ENCODE measurements at places on chromosomes 1 and 21.

GRCh38 chr1:208251911-208252835, 8.0 kb upstream of the PLXNA2 start:
- peak; percentile 73 for DNase-seq

DNA sequence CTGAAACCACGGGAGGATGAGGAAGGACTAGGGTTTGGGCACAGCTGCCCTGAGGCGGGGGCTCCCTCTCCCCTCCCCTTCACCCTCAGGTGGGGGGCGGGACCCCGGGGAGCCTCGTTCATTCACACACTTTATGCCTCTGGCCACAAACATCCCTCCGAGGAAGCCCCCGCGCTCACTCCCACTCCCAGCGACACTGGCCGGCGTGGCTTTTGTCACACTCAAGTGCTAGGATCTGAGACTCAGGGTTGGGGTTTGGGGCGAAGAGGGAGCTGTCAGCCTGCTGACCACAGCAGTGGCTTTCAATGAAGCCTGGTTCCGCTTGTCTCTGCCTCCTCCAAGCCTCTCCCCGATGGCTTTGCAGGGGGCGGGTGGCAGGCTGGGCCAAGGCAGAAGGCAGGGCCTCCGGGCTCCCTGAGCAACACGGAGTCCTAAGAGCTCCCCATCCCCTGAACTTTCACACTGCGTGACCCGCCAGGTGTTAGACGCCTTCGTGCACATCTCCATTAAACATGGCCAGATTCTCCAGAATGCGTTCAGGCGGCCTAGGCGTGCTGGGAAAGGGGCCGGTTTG, 178.1 kb downstream of the NPHP4 start:
- DNase-seq, result no peak

GRCh38 chr1:89790592-89790991, 30.2 kb upstream of the LRRC8D start:
- no peak for DNase-seq

DNA sequence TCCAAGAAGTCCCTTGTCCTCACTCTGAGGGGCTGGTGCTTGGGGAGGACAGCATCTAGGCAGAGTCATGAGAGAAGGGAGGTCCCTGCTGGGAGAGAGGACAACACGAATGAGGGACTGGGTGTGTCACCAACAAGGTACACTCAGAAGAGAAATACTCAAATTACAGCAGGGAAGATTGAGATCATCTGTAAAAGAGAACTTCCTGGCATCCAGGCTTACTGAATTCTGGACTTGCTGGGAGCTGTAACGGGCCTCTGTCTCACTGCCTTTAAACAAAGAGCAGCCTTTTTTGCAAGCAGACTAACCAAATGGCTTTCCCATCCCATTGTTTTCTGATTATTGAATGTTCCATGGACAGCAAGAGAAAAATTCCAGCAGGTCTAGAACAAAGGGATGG, 195.7 kb upstream of the RAB4A start:
- DNase-seq, result no peak

DNA sequence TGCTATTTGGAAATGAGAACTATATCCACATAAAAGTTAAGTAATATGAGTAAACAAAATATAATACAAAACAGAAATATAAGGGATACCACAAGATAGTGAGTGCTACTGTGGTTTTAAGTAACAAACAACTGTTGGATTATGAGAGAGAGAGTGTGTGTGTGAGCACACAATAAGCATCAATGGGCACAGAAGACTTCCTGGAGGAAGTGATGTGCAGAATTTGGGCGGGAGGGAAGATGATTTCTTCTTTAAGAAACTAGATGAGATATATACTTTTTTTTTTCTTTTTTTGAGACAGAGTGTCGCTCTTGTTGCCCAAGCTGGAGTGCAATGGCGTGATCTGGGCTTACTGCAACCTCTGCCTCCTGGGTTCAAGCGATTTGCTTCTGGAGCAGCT, 7.9 kb upstream of the IER5 start:
- no peak for DNase-seq

- no peak for DNase-seq
Observed at GRCh38 chr1:22373252-22373651, 78.4 kb upstream of the ZBTB40 start.

DNA sequence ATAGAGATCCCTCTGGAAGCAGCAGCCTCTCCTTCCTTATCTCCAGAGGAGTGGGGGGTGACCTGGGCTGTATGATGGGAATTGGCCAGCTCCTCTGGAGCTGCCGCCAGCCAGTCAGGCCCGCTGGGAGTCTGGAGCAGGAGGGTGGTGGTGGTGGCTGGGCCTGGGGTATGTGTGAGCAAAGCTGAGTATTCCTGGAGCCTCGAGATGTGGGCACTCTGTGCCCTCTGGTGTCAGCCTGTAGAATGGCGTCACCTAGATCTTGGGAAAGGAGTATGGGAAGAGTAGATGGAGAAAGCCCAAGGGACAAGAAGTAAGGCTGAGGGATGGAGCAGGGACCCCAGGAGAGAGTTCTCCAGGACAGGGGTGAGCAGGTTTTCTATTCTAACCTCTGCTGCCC, 16.0 kb downstream of the VANGL2 start:
- peak; percentile 48 for DNase-seq

DNA sequence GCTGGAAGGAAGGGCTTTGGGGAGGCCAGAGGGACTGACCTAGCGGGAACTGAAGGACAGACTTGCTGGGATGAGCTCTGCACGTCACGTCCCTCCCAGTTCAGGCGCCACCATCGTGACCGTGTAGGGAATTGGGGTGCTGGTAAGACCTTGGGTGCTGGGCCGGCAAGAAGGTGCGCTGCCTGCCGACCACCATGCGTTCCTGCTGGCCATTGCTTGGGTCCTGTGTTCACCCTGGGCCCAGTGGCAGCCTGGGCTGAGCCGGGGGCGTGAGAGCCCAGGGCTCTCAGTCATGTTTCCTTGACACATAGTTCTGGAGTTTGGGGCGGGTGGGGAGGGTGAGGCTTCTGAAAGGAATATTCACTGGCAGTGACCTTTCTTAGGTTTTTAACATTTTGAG, 176.0 kb downstream of the CAMTA1 start:
- DNase-seq, result no peak

DNA sequence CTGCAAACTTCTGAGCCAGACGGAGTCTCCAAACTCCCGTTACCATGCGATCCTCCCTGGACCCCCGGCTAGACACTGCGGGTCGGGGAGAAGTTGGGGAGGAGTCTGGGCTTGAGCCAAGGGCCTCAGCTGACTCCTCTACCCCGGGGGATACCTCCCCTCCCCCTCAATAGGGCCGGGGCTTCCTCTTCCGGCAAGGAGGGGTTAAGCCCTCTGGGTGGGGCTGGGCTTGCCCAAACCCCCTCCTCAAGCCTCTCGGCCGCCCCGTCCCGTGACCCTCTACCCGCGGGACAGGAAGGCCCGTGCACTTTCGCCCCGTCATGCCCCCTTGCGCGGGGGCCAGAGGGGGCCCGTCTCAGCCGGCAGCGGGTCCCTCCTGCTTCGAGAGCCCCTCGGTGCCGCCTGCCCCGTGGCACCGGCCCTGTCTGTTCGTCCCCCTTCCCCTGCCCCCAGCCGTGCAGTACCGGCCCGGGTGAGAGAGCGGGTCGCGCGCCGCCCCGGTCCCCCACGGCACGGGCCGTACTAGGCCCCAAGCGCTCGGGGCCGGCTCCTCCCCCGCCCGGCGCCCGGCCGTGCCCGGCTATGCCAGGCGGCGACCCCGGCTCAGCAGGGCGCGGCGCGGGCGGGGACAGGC, 652 bp downstream of the ARL8A start:
- peak; percentile 46 for DNase-seq

DNA sequence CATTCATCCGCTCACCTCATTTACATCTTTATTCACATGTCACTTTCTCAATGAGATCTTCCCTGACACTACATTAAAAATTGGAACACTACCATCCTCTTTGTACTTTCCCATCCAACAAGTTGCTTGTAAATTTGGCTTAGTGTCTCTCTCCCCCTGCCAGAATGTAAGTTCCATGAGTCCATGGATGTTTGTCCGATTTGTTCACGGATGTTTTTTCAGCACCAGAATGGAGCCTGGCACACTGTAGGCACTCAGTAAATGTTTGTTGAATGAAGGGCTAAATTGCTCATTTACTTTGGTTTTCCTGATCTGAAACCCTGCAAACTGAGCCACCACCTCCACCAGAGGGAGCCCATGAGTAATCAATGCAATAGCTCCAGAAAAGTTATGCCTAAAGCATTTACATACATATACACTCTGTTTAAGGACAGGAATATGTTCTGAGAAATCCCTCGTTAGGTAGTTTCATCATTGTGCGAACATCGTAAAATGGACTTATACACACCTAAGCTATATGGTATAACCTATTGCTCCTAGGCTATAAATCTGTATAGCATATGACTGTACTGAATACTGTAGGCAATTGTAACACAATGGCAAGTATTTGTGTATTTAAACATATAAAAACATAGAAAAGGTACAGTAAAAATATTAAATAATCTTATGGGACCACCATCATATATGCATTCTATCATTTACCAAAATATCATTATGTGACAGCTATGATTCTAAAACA, 2.8 kb upstream of the EYA3 start:
- peak; percentile 54 for DNase-seq

DNA sequence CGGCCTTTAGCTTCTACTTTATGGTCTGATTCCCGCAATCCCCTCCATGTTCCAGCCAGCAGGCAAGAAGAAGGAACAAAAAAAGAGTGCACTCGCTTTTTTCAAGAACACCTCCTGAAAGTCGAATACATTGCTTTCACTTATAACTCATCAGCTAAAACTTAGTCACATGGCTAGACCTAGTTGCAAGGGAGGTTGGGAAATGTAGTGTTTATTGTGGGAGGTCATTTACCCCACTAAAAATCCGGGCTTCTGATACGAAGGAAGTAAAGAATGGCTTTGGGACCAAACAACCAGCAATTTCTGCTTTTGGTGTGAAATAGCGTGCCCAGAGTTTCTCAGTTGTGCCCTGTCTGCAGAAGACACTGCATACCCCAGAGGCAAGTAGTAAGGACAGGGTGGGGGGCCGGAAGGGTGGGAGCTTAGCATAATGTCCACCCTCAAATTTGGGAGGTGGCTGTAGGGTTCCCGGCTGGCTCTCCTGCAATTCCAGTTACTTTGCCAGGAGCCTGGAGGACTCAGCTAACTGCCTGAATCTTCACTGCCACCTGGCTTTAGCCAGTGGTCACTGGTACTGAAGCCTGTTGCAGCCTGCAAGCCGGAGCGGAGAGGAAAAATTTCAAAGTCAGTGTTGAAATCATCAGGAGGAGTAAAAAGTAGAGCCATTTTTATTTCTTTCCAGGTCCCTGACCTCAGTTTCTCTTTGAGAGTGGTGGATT, 57.7 kb upstream of the F3 start:
- DNase-seq, result no peak

GRCh38 chr1:73674945-73675561, 522.9 kb downstream of the LRRIQ3 start:
- DNase-seq, result peak; percentile 13

DNA sequence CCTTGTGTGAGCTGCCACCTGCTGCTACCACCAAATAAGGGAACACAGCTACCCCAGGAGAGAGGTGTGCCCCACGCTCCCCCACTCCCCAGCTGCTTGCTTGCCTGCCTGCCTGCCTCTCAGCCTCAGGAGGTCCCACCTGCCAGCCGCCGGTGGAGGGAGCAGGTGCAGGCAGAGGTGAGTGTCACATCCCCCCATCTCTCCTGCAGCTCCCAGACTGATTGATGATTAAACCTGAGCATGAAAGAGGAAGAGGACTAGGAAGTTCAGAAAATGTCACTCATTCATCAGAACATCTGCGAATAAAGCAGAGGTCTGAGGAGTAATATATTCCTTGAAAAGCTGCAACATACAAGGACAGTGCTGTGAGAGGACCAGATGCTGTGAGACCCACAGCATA, 58.6 kb upstream of the HIVEP3 start:
- DNase-seq, result no peak

DNA sequence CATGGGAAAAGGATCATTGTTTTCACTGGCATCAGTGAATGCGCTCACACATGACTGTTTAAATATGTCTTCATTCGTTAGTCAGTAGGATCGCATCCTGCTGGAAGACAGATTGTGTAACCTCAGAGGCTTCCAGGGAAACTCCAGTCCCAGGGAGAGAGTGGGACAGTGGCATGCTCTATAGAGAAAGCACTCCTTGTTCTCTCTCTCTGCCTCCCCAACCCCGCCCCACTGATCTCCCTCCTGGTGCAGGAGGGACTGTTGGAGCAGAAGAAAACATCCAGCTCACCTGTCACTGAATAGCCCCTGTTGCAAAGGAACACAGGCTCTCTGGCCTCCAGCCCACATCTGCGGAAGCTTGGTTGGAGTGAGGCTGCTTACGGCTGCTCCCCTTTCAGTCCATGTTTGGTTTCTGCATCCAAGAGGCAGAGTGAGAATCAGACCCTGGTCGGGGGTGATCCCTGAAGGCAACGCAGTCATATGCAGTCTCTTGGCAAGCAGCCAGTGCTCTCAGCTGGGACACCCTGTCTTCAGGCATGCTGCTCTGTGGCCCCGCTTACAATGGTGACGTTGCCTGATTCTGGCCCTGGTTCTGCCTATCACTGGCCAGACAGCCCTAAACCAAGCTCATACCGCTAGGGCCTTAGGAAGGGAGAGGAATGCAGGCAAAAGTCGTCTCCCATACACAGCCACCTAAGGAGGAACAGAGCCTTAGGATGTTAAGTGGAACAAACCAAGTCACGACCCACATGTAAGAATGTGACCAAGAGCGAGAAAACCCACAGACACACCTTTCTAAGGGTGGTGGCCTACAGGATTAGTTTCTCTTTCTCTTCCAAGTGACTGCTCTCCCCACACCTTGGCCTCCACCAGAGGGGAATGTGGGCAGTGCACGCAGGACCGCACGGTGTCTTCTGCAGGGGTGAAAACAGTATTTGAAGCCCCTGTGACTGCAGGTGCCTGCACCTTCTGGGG, 39.7 kb downstream of the BACE2 start:
- DNase-seq, result no peak

DNA sequence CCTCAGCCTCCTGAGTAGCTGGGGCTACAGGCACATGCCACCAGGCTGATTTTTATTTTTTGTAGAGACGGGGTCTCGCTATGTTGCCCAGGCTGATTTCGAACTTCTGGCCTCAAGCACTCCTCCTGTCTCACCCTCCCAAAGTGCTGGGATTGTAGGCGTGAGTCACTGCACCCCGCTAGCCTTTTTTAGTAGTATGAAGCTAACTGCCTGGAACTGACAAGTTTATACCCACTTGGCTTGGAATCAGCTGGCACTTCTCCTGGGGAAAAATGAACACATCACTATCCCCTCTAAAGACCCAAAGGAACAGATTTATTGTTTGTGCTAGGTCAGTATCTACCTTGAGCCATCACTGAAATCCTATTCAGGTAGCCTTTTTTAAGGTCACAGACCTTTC, 19.0 kb downstream of the TMEM63A start:
- no peak for DNase-seq

All from urothelium cell line (cell line).